Activated T-helper 1 cell treated with anti-CD3 and anti-CD28 coated beads, Interleukin-2, amount 50 U/mL, for 16 hours (primary cell): ENCODE measurements at places on chromosomes 11 and 22.
A peak's percentile ranks its signal among the peaks of the same experiment; 100 is the strongest.

DNA sequence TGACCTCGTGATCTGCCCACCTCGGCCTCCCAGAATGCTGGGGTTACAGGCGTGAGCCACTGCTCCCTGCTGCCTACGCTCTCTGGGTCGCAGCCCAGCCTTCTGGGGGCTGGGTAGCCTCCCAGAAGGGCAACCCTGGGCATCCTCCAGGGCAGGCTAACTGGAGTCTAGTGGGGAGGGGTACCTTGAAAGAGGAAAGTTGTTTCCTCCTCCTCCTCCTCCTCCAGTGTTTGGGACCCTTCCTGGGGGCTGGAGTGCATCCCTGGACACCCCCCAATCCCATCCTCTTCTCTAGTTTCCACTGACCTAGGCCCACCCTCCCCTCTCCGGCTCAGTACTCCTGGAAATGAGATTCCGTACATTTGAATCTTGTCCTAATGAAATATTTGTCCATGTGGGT is 1.3 kb downstream of the PNPLA3 start:
- DNase-seq: no peak

- no peak for DNase-seq
Measured at GRCh38 chr11:135033540-135033939, 621.5 kb upstream of the B3GAT1 start.

- no peak for DNase-seq
Measured at GRCh38 chr22:39593066-39593930, 22.7 kb downstream of the CACNA1I start.

GRCh38 chr11:73260127-73260457 is 12.0 kb upstream of the P2RY6 start:
- no peak for DNase-seq

DNA sequence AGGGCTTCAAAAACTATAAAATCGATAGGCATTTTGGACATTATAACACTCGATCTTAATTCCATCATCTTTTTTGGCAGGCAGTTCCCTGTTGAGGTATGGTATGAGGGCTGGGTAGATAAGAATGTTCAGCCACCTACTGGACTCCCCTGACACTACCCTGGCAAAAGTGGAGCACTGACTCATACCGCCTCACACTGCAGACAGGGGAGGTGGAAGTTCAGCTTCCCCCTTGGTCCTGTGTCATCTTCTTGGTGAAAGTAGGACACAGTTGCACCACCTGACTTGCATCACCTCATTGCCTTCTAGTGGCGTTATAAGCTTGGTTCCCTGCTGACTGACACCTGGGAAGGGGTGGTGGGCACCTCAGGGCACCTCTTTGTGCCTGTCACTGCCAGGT is 30.4 kb downstream of the PAAF1 start:
- DNase-seq: no peak

DNA sequence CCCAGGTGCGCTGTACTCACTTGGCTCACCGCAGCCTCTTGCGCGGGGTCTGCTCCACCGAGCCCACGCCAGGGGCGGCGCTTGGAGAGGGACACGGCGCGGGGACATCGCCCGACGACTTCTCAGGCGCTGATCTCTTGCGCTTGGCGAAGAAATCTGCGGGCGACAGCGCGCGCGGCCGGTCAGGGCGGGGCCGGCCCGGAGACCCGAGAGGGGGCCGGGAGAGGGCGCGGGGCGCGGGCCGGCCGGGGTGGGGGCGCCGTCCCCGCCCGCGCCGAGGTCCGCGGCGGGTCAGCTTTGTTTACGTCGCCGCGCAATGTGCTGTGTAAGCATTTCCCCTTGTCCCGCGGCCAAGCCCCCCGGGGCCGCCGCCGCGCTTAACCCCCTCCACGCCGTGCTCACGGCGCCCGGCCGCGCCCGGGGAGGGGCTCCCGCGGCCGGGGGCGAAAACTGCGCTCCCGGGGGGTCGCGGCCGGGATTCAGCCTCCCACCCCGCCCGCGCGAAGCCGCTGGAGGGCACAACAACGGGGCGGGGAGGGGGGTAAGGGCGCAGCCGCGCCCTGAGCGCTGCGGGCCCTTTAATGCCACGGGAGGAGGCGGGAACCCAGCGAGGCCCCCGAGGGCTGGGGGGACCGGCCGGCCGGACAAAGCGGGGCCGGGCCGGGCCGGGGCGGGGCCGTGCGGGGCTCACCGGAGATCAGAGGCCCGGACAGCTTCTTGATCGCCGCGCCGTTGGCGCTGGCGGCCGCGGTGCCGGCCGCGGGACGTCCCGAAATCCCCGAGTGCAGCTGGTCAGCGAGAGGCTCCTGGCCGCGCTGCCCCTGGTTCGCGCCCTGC is 1.4 kb downstream of the CDKN1C start:
- no peak for DNase-seq

DNA sequence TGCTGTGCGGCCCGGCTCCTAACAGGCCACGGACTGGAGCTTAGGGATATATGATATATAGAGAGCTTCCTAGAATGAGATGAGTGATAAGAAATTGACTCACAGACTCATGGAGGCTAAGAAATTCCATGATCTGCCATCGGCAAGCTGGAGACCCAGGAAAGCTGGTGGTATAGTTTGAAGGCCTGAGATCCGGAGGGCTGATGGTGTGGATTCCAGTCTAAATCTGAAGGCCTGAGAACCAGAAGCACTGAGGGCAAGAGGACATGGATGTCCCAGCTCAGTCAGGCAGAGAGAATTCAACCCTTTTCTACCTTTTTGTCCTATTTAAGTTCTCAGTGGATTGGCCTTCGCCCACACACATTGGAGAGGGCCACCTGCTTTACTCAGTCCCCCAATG is 564.8 kb downstream of the TBC1D22A start:
- DNase-seq: no peak

DNA sequence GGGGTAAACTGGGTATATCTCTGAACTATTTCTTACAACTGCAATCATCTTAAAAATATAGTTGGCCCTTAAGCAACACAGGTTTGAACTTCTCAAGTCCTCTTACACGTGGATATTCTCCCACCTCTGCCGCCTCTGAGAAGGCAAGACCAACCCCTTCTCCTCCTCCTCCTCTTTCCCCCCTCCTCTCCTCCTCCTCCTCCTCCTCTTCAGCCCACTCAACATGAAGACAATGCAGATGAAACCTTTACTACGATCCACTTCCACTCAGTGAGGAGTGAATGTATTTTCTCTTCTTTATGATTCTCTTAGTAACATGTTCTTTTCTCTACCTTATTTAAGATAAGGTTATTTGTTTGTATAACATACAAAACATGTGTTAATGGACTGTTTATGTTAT is 20.0 kb downstream of the SHANK2 start:
- DNase-seq: no peak

GRCh38 chr22:22593964-22594656 is 35.0 kb upstream of the PRAME start:
- peak; percentile 15 for DNase-seq

DNA sequence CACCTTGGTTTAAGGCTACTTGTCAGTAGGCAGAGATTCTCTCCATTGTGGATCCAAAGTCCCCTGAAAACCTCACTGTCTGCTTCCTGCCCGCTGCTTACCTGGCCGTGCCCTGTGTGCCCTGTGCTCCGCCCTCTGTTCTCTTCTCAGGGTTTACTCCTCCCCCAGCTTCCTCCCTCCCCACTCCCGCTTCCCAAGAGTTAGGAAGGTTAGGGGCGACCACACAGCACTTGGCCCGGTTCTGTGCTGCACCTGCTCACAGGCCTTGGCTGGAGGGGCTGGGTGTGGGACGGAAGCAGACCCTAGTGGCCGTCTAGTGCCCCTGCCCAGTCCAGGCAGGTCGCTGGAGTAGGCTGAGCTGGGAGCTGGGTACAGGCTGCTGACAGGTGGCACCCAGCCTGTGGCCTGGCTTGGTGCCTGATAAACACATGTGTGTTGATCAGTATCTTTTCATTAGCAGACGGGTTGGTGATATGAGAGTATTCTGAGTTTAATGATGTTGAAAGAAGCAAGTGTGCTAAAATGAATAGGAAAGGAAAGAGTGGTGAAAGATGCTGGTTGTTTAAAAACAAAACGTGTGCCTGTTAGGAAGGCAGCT is 40.5 kb downstream of the GRAMD4 start:
- no peak for DNase-seq

- no peak for DNase-seq
Measured at GRCh38 chr11:106491751-106492150, 414.3 kb downstream of the AASDHPPT start.

- no peak for DNase-seq
Measured at GRCh38 chr11:124402326-124402922, 3.6 kb upstream of the OR8B3 start.

DNA sequence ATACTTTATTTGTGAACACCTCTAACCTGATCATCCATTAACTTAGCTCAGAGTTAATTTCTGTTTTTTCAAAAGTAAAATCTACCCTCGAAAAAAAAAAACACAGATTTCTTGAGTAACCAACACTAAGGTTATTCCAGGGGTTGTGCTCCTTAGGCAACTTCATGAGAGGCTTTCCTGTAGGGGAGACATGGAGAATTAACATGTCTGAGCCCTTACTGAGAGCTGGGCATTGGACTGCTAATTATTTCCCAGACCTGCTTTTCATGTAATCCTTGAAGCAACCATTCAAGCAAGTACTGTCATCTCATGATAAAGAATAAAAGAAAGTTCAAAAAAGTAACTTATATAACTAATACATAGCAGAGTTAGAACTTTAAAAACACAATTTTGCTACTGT is 13.5 kb upstream of the UPB1 start:
- no peak for DNase-seq

GRCh38 chr11:34302046-34302921 is 55.5 kb downstream of the ABTB2 start:
- DNase-seq: no peak

- no peak for DNase-seq
Measured at GRCh38 chr11:70671611-70672010, 273.3 kb downstream of the CTTN start.

DNA sequence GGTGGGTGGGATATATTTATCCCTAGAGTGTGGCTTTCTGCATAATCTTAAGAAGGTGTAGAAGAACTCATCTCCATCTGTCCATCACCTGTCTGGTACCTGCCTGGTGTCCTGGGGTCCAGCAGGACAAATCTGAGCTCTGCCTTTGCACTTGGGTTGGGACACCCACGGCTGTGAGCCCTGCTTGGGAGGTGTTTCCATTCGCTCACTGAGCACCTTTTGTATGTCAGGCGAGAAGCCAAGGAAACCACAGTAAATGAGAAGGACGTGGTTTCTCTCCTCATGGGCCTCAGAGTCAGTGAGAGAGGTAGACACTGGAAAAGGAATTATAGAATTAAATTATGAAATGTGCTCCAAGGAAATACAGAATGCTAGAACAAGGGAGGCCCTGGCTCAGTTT is 555.9 kb downstream of the MIAT start:
- DNase-seq: no peak
